ENCODE measurements at places on chromosomes 3 and 15. TPM values are rescaled to one million over a fixed set of nuclear protein-coding genes. Genes with fewer than 3 reads are reported as not detected.

The SCN5A gene
- 0.28 TPM for total RNA-seq

The ATP13A5 gene
- not detected for total RNA-seq

The CFAP92 gene
- not detected for total RNA-seq

The ITIH1 gene
- not detected for total RNA-seq

The SLC12A1 gene
- total RNA-seq: not detected

The GOLGA6L7 gene
- total RNA-seq: not detected
